ENCODE measurements at places on chromosomes 11 and 22.

GRCh38 chr11:122304306-122304705 lies 188.3 kb upstream of the BLID start:
- no peak for DNase-seq

- DNase-seq: no peak
These were observed 58.3 kb downstream of the GRIK4 start for GRCh38 chr11:120569861-120570260.

- no peak for DNase-seq
These were observed 22.2 kb upstream of the CTSD start for GRCh38 chr11:1785749-1786413.

GRCh38 chr11:128559496-128560103 lies 27.8 kb downstream of the ETS1 start:
- no peak for DNase-seq

DNA sequence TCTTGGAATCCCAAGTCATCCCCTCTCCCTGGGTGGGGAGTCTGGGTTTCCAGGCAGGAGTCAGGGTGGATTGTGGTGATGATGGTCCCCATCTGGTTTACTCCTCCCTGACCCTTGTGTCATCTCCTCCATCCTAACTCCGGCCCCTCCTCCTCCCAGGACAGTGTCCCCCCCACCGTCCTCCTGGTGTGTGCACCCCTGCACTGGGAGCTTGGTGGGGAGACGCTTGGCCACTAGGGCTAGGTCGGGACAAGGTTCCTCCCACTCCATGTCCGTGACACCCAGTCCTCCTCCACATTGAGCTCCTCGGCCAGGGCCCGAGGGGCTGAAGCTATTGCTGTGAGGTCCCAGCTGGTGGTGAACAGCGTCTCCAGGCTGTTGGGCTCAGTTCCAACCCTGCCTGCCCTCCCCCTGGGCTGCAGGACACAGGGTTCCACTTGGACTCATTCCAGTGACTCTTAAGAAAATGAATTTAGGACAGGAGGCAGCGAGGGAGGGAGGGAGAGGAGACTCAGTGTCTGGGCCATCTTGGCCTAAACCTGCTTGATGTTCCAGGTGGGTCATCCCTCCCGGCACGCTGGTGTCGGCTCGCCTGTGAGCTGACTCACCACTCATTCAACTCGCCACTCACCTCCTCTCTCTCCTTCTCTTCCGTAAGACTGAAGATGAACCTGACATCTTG lies 433.2 kb downstream of the TBC1D22A start:
- DNase-seq: no peak

DNA sequence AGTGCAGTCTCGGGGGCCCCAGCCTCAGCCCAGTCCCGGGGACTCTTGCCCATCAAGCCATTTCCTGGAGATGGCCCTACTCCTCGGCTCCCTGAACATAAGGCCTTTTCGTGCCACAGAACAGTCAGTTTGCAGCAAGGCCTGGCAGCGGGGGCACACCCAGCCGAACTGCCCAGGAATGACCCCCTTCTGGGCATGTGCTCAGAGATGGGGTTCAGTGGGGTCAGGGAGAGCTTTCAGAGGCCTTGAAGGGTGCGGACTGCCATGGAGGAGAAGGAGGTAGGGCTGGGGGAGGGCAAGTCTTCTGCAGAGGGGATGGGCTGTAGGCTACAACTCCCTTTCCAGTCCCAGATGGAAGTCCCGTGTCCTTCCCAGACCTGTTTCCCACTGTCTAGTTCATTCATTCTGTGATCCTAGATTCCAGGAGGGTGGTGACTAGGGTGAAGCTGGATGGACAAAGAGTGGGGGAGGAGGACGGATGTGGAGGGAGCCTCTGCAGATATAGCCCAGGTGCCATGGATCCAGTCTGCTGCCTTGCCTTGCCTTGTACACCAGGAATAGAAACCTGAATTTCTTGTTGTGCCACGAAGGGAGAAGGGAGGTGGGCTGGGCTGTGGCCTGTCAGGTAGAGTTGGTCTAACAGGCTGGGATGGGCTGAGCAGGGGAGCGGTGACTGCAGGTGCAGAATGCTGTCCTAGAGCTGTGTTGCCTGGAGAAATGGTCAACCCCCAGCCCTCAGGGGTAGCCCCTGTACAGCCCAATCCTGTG lies 14.2 kb upstream of the OMP start:
- no peak for DNase-seq

- no peak for DNase-seq
These were observed 10.0 kb upstream of the SGSM1 start for GRCh38 chr22:24796056-24796455.

DNA sequence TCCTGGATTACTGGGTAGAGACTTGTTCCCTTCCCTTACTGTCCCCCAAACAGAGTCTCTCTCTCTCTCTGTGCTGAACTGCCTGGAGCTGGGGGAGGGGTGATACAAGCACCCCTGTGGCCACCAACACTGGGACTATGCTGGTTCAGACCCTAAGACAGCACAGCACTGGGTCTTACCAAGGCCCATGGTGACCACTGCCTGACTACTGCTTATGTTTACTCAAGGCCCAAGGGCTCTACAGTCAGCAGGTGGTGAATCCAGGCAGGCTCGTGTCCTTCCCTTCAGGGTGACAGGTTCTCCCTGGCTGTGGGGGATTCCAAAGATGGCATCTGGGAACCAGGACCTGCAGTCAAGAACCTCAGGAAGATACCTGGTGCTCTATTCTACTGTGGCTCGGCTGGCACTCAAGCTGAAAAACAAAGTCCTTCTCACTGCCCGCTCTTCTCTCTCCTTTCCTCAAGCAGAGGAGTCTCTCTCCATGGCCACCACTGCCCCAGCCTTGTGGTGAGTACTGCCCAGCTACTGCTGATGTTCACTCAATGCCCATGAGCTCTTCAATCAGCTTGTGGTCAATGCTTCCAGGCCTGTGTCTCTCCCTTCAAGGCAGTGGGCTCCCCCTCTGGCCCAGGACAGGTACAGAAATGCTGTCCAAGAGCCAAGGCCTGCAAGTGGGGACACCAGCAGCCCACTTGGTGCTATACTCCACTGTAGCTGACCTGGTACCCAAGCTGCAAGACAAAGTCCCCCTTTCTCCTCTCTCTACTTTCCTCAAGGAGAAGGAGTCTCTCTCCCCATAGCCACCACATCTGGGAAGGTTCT lies 41.8 kb upstream of the SHANK2 start:
- no peak for DNase-seq

DNA sequence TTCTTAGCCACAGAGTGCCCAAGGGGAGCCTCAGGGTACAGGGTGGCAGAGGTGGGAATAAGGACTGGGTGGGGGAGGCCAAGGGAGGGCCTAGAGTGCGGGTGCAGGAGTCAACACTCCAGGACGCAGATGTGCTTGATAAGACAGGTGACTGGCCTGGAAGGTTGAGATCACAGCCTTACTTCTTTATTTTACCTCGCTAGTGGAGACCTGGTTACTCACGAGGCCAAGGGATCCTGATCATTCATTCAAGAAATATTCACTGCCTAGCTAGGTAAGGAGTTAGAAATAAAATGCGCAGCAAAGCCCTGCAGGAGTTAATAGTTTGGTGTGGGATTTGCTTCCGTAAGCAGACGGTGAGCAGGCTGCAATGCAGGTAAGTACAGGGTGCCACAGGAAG lies 13.2 kb upstream of the PEX26 start:
- no peak for DNase-seq

DNA sequence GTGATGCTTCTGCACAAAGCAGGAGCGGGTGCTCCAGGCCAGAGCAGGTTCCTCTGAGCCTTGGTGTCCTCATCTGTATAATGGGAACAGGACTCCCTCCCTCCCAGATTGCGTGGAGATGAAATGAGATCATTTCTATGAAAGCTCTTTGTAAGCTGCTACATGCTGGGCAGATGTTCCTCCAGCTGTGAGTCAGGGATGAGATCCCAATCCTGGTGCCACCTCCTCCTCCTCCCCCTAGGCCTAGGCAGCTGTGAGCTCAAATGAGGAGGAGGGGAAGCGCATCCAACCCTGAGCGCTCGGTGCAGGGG lies 7.0 kb upstream of the CABP2 start:
- DNase-seq: no peak

- no peak for DNase-seq
These were observed 16.2 kb downstream of the CBL start for GRCh38 chr11:119222308-119222707.

- DNase-seq: no peak
These were observed 159.7 kb downstream of the DBX1 start for GRCh38 chr11:20000351-20001134.

- no peak for DNase-seq
These were observed 65.2 kb downstream of the CSTPP1 start for GRCh38 chr11:47001781-47002181.

GRCh38 chr11:3971756-3972404 lies 116.4 kb downstream of the STIM1 start:
- DNase-seq: no peak

DNA sequence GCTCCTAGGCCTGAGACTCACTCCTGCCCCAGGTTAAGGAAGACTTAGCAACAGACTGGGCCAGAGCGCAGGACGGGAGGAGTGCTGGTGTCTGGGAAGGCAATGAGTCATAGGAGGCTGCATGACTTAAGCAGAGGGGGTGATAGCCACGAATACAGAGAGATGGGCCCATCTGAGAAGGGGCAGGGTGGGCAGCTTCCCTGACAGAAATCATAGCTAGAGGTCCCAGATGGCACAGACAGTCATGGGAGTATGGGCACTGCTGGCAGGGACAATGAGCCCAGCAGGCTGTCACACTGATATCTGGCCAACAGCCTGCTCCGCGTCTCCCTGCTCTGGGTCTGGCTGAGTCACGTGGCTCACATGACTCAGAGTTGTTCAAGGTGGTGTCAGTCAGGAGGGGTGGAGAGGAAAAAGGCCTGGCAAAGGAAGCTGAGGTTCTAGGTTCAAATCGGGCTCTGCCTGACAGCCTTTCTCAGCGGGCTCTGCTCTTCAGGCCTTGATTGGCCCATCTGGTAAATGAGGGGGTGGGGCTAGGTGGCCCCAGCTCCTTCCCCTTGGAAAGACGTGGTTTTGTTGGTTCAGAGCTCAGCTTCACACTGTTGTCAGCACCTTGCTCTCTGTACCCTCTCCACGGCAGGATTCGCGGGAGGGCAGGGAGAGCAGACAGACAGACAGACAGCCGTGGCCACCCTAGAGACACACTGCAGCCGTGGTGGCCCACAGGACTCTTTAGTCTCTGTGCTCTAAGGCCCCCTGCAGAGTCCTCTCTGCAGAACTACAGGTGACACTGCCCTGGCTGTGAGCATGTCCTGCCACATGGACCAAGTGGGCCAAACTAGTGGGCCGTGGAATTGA lies 47.8 kb downstream of the DBX1 start:
- no peak for DNase-seq

DNA sequence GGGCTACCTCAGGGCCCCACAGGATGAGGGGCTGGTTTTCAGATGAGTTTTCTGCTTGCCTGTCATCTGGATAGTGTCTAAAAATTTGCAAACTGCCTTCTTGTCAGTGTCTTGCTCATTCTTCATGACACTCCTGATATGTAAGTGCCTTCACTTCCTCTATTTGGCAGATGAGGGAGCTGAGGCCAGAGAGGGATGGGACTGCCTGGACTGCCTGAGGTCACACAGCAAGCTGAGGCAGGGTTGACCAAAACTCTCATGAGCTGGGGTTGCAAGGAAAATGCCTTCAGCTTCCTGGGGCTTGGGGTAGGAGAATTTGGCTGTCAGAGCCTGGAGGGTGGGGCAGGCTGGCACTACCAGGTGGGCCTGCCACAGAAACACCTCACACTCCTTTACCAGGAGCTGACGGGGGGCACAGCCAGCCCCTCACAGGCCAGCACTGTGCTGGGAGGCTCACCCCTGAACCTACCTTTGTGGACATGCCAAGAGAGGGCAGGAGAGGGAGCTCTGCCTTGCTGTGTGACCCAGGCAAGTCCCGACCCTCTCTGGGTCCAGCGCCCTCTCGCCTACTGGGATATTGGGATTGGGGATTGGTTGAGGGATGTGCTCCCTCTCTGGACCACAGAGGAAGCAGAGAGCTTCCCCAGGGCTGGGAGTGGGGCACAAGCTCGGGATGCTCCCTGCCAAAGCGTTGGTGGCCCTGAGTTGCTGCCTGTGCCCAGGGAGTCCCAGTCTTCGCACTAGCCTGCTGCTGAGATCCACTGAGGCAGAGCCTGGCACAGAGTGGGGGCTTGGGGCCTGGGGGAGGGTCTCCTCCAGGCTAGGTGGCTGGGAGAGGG lies 1.9 kb upstream of the P2RY6 start:
- DNase-seq: no peak

DNA sequence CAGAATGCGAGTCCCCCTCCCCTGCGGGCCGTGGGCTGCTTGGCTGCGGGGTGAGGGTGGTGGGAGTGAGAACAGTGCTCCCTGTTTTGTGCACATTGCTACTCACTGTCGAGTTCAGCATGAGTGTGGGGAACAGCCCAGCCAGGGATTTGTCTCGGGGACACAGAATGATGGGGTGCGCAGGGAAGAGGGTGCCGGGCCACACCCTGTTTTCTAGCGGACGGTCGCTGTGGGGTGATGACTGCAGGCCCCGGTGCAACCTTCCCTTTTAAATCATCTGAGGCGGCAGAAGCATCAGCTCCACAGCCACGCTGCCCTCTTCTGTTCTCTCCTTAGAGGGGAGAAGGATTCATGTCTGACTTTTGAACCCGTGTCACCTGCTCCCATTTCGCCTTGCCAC lies 1051.2 kb downstream of the TBC1D22A start:
- DNase-seq: no peak
